NCI-H1930 (cell line): ENCODE measurements at places on chromosomes 2 and 18.
A peak's percentile ranks its signal among the peaks of the same experiment; 100 is the strongest.

DNA sequence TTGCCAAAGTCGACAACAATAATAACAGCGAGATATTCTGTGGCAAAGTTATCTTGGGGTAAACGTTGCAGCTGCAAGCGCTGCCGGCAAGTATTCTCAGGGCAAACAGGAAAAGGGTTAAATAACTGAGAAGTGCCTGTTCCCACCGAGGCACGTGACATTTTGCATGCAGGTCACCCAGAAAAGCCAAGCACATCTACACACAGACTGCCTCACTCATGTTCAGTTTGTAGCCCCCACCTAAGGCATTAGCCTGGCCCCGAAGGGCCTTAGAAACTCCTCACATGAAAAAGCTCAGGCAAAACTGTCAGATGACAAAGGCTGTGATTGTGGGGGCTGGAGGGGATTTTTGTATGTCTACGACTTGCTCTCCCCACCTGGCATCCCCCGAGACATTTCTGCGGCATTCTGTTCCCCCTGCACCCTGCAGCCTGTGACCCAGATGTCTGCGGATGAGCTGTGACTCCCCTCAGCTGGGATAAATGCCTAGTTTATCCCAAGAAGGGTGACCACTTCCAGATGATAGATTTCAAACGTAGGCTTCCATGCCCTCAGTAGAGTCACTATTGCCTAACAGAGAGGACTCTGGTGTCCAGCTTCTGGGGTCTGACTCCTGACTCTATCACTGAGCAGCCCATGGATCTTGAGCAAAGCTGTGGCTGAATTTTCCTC is 215.2 kb upstream of the SIX2 start:
- DNase-seq, result no peak

DNA sequence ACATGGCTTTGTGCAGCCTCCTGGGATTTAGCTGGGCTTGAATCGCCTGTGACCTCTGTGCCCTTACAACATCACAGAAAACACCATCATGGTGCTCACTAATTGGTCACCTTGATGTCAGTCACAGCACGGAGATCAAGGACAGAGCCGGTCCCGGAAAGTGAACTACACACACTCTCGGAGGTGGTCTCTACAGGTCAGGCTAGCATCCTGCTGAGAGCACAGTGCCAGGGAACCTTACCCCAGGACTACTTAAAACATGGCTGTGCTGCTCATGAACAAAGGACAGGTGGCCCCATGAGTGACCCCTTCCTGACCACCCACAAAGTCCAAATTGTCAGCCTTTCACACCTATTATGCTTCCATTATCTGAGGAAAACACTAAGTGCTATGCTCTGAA is 1782.1 kb upstream of the CELF4 start:
- no peak for DNase-seq

DNA sequence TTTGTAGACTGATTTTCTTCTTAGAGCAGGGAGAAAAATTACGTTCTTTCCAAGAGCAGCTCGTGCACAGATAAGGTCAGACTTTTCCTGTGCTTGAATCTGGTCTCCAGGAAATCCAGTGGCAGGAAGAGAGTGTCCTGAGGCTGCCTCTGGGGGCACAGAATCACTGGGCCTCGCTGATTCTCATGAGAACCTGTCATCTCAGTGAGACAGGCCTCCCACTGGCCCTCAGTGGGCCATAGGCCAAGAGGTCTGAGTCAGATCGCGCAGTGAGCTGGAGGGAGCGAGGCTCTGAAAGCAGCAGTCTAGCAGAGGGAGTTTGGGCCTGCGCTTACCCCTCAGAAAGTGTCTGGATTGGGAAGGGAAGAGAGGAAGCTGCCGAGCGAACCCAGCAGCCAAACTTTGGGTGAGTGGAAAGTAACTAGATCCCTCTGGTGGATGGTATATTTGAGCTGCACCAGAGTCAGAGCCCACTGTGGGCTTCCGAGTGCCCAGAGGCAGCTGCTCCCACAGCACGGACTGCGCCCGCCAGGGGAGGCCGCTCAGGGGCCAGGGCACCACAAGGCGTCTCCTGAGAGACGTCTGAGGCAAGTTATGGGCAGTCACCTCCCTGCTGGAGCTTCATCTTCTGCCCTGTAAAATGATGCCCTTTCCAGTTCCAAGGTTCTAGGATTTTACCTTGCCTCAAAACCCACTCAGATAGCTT is 8.2 kb downstream of the GDF7 start:
- DNase-seq, result no peak

DNA sequence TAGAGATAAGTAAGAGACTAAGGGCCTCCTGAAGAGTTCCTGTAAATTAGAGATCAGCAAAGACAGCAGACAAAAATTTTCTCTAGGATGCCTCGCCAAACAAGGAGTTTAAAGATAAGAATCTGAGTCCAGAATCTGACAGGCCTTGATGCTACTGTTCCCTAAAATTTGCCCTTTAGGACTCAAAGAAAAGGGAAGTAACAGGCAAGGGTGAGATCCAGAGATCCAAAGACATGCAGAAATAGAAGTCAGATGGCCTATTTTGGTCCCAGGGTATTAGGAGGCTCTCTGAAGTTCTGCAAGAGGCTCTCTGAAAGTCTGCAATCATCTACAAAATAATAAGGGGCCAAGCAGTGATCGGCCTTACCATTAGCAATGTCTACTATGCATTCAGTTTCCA is 33.0 kb downstream of the GALNT5 start:
- no peak for DNase-seq

DNA sequence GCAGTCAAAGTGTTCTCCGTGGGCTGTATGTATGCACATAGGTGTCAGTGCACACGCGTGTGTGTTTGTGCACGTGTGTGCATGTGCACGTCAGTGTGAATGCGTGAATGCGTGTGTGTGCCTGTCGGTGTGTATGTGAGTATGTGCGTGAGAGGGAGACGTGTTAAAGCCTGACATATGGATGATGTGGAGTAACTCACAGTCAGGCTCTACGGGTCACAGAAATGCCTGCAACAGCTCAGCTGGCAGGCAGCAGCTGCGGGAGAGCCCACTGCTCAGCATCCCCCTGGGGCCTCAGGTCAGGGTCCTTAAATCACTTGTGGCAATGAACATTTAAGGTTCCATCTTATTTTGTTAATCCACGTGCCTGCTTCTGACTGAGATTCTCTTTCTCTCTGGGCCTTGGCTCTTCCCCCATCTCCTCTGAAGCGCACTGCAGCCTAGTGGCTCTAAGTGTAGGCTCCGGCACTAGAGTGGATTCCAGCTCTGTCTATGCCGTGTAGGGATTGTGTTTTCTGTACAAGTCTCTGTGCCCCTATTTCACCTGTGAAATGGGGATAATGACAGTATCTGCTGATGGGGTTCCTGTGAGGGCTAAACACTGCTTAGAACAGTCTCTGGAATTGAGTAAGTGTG is 63.0 kb downstream of the DYSF start:
- no peak for DNase-seq

- DNase-seq, result no peak
Measured at GRCh38 chr2:215431290-215431689, 4.6 kb downstream of the FN1 start.

- no peak for DNase-seq
Measured at GRCh38 chr18:79382681-79383387, 12.9 kb upstream of the NFATC1 start.

DNA sequence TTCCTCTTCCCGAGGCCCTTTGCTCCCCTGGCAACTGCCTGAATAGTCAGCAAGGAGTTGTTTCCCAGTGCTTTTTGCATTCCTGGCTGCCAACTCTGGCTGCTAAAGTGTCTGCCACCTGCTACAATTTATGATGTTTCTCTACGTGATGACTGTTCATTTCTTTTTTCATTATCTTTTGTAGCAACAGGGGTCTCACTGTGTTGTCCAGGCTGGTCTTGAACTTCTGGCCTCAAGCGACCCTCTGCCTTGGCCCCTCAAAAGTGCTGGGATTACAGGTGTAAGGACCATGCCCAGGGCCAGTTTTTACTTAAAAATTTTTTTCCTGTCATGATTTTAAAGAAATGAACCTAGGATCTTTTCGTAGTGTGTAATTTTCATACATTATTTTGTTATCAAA is 11.3 kb downstream of the EHBP1 start:
- DNase-seq, result no peak

DNA sequence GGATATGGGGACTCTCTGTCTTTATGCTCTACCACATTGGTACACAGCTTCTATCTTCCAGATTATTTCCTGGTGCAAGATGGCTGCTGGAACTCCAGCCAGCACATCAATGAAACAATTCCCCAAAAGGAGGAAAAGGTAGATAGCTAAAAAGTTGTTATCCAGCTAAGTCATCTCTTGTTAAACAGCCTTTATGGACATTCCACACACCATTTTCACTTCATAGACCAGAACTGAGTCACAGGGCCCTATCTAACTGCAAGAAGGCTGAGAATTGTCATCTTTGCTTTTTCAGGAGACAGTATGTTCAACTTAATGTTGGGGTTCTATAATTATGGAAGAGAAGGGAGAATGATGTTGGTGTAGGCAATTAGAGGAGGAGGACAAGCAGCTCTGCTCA is 133.3 kb upstream of the NOSTRIN start:
- no peak for DNase-seq

- no peak for DNase-seq
Measured at GRCh38 chr2:99485411-99485810, 4.4 kb downstream of the REV1 start.

DNA sequence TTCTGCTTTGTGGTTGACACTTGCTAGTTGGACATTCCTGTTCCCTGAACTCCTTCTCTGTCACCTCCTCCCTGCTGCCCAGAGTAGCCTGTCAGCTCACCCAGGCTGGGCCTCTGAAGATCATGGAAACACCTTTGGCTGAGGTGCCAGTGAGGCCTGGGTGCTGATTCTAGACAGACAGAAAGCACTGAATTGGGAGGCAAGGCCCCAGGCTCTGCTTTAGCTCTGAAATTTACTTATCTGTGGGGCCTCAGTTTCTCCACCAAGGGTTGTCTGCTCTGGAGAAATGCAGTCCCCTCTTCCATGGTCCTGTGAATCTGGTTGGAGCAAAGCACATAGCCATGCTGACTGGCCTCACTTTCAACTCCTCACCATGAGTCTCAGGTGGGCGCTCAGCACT is 104.6 kb upstream of the SIX3 start:
- no peak for DNase-seq

- DNase-seq, result no peak
Measured at GRCh38 chr2:105950521-105951383, 206.0 kb downstream of the NCK2 start.

- DNase-seq, result no peak
Measured at GRCh38 chr18:9707381-9708056, 582 bp upstream of the RAB31 start.

- no peak for DNase-seq
Measured at GRCh38 chr18:56445422-56445821, 193.0 kb downstream of the TXNL1 start.

DNA sequence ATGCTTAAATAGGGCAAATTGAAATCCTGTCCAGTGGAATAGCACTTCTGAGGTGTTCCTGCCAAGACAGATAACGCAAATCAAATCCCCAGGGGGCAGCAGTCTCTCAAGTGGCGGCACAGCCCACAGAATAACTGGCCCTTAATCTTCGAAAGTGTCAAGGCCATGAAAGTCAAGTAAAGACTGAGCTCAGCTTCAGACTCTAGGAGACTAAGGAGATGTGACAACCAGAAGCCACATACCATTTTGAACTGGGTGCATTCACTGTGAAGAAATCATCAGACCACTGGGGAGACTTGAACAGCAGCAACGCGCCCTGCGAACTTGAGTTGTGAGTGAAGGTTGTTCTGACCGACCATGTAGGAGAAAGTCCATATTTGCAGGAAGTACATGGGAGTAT is 66.0 kb upstream of the ASAP2 start:
- DNase-seq, result no peak

GRCh38 chr2:234001380-234002160 is 48.9 kb upstream of the SPP2 start:
- DNase-seq, result no peak

- DNase-seq, result no peak
Measured at GRCh38 chr2:236969767-236970655, 115.7 kb upstream of the COPS8 start.

GRCh38 chr18:21264651-21265050 is 22.6 kb downstream of the GREB1L start:
- DNase-seq, result peak; percentile 35

DNA sequence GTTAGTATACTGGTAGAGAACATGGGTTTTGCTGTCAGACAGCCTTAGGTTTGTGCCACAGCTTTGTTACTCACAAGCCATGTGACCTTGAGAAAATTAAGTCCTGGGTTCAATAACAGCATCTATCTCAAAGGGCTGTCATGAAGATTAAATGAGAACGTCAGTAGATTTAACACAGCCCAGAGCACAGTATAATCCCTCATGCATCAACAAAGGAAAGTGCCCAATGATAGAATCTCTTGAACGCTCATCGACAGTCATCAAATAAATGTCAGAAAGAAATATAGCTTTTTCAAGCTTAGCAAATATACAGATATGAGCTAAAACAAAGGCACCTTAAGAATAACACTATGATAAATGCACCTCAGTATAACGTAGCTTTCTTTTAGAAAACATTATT is 22.3 kb downstream of the CUL3 start:
- DNase-seq, result no peak

GRCh38 chr2:132815516-132815915 is 145.5 kb upstream of the LYPD1 start:
- DNase-seq, result no peak

DNA sequence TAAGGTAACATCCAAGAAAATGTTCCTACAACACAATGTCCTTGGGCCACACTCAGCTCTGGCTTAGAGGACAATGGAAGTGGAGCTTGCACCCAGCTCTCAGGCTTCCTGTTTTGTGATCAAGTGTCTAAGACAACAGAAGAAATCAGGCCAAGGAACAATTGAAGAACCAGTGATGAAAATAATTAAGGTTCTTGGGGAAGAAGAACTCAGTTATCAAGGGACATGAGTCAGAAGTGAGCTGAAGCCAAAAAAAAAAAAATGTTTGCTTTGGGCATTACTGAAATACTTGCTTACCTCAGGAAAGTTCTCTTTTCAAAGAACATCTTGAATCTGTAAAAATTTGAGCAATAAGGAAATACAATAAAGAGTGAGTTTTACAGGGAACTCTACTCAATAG is 299.0 kb downstream of the FBXO15 start:
- no peak for DNase-seq

DNA sequence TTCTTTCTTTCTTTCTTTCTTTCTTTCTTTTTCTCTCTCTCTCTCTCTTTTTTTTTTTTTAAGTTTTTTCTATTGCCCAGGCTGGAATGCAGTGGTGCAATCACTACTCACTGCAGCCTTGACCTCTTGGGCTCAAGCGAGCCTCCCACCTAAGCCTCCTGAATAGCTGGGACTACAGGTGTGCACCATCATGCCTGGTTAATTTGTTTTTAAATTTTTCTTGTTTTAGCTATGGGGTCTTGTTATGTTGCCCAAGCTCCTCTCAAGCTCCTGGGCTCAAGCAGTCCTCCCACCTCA is 19.4 kb upstream of the CCDC88A start:
- no peak for DNase-seq

DNA sequence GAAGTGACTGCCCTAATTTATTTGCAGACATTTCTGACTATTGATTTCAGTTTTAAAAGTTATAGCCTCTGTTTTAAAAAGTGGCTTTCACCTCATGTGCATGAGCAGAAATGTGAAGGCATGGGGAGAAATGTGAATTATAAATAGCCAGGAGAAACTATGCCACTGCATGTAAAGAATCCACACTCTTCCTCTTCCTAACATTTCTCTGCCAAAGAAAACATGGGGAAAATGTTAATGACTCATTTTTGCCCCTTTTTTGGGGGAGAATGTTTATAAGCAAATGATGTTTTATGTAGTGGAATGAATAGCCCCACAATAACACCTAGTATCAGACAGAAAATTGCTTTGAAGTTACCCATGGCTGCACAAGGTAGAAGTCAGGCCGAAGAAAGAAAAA is 249.0 kb upstream of the TANK start:
- DNase-seq, result no peak

GRCh38 chr18:2312440-2312839 is 258.9 kb downstream of the METTL4 start:
- DNase-seq, result no peak
